ENCODE measurements at places on chromosomes 1 and 21.

- no peak for DNase-seq
Observed at GRCh38 chr1:40689737-40690136, 1.8 kb upstream of the NFYC start.

DNA sequence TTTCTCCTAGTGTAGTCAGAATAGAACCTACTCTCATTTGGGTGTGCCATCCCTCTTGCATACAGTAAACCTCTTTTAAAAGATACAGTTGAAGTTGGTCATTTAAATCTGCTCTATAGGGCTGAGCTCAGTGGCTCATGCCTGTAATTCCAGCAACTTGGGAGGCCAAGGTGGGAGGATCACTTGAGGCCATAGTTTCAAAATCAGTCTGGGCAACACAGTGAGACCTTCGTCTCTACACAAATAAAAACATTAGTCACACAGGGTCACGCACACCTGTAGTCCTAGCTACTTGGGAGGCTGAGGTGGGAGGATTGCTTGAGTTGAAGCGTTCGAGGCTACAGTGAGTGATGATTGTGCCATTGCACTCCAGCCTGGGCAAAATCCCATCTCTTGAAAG is 183.8 kb downstream of the LHX8 start:
- DNase-seq, result no peak

- peak; percentile 35 for DNase-seq
Observed at GRCh38 chr1:169886931-169887330, 6.8 kb downstream of the SCYL3 start.

DNA sequence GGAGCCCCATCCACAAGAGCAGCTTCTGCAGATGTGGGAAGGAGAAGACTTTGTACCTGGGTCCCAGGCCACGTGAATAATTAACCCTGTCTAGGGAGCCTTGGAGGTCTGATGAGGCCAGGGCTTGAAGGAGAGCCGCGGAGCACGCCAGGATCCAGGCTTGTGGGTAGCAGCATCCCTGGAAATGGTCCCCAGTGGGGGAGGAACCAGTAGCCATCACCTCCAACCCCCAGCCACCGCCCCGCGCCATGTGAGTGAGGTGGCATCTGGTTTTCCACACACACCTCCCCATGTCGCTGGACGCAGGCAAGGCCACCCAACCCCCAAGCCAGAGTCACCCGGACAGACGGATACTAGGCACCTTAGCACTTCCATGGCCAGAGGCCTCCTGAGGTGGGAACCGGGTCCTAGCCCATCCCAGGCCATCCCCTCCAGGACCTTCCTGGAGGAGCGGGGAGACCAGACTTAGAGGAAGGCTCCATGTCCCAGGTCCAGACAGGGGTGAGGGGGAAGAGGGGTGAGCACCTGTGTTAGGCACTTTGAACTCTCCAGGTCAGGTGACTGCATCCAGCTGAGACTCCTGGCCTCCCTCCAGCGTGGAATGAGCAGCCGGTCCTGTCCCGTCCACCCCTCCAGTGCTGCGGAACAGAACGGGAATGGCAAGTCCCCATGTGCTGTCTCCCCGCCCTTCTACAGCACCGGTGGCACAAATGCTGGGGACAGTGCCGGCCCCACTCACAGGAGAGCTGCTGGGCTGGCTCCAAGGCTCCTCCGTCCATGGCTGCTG is 53.2 kb downstream of the RIPK4 start:
- no peak for DNase-seq

DNA sequence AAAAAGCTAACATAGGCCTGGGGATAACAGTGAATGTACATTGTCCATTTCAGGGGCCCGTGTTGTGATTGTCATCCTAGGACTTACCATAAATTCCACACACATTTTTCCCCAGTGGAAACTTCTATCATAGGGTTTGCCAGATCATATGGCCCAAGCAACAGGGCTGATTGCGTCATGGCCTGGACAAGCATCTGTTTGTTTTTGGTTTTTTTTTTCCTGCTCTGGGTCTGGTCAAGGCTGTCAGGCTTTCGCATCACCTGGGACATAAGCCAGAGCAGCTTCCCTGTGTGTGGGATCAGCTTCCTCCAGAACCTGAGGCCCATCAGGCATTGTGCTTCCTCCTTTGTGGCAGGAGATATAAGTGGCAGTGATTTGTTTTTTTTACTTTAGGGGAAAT is 598.5 kb upstream of the USP24 start:
- no peak for DNase-seq

DNA sequence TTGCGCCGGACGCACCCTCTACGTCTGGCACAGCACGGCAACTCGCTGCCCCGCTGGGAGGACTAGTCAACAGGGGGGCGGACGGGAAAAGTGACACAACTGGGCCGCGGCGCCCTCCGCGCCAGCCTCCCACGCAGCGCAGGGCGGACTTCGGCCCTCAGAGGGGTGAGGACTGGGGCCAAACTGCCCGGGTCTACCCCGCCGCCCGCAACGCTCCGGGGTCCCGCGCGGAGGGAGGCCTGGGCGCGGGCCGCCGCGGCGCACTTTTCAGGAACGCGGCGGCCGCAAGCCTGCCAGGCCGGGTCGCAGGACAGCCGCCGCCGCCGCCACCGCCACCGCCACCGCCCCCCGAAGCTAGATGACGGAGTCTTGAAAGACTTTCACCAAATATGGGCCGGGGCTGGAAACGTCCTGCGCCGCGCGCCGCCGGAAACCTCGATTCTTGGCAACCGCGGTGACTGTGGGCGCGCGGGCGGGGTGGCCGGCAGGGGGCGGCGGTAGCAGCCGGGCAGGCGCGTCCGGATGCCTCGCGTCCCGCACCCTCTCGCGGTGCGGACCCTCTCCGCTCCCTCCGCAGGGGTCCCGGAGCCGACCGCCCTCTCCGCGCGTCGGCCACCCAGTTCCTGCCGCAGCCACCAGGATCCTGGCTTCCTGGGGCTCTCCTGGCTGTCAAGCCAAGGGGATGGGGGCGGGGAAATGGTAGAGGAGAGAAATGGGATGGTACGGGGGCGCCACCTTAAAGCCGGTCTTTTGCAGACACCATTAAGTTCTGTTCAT is 3.7 kb upstream of the CCN1 start:
- peak; percentile 92 for DNase-seq

DNA sequence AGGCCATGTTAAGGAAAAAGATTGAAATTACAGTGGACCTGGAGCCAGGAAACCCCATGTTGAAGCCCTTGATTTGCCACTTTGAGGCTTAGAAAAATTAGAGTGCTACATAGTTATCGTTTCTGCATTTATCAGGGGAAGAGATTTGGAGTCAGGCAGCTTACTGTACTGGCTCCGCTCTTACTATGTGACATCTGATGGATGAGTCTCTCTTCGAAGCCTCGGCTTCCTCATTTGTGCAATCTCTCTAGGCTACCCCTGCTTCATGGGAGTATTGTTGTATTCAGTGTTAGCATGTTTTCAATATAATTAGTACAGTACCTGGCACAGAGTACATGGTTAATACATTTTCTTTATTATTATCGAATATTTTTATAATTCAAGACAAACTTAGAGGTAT is 480.4 kb upstream of the USP24 start:
- DNase-seq, result no peak

DNA sequence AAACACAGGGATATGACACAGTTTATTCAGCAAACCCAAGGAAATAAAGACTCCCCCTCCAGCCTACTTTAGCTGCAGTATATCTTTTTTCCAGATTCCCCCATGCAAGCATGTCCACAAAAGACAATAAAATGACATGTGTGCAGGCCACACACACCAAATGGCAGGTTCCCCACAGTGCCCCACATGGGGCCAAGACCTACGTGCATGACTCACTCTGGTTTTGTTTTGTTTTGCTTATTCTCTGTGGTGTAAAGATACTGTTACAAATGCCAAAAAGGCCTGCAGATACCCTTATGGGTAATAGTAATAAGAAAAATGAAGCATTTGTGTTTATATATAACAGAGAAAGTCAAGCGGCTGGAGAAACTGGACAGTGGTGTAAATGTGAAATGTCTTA is 71.6 kb downstream of the RD3 start:
- DNase-seq, result peak; percentile 70

DNA sequence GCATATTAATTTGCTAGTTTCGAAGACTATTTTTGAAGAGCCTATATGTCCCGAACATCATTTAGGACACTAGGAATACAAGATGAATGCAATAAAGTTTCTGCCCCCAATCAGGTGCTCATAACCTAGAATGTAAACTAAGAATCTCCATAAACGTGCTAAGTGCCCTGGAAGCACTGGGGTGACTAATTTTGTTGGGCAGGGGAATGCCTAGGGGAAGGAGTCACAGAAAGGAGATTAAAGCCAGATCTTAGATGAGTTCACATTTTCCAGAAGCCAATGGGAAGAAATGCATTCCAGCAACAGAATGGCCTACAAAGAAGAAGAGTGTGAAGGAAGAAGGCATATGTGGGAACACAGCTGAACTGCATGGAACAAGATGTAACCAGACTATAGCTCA is 19.5 kb downstream of the SCYL3 start:
- DNase-seq, result peak; percentile 84
